ENCODE measurements at places on chromosomes 2 and 18.

DNA sequence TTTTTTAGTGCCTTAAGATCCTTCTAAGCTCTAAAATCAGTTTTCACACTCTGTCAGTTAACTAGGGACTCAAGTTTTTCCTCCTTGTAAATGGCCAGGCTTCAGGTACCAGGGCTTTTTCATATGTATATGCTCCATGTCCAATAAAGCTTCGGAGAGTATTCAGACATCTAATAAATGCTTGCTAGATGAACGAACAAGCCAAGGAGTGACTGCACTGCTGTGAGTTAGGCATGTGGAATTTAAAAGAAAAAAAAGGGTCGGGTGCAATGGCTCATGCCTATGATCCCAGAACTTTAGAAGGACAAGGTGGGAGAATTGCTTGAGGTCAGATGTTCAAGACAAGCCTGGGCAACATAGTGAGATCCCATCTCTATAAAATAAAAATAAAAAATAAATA is 81.9 kb downstream of the CDH2 start:
- no peak for DNase-seq

DNA sequence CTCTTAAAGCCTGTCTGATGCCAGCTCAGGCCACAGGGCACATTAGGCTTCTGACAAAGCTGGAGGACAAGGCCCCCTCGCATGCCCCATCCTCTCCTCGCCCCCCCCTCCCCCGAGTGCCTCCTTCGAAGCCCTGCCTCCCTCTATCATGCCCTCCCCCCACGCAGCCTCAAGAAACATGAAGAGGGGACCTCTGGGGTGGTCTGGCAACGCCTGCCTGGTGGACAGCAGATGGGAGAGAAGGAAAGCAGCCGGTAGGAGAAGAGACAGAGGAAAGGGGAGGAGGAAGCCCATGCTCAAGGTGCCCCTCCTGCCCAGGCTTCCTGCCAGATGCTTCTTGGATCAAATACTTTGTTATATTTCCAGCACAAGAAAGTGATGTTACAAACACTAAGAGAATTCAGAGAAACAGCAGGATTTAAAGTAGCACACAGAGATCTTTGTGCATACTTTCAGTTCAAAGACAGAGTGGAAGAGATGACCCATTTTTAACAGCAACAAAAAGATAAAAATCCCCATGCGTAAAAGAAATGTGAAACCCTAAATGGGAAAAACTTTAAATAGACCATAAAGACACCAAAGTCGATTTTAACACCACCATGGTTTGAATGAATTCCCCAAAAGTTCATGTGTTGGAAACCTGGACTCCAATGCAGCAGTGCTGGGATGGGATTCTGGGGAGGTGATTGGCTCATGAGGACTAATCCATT is 19.0 kb downstream of the BOK start:
- DNase-seq: no peak

DNA sequence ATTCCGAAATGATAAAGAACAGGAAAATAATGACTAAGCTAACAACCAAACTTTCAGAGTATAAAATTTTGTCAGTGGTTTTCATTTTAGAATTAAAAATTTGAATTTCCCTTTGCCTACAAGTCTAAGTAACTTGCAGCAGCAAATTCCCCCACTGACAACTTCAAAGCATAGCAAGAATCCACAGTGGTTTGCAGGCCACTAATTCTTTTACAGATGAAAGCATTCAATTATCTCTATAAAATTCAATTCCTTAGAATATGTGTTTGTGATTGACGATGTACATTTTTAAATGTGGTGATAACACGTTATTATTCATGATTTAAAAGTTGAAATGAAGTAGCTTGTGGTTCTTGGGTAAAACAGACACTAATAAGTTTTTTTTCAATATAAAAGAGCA is 100.6 kb downstream of the SMAD2 start:
- DNase-seq: no peak

DNA sequence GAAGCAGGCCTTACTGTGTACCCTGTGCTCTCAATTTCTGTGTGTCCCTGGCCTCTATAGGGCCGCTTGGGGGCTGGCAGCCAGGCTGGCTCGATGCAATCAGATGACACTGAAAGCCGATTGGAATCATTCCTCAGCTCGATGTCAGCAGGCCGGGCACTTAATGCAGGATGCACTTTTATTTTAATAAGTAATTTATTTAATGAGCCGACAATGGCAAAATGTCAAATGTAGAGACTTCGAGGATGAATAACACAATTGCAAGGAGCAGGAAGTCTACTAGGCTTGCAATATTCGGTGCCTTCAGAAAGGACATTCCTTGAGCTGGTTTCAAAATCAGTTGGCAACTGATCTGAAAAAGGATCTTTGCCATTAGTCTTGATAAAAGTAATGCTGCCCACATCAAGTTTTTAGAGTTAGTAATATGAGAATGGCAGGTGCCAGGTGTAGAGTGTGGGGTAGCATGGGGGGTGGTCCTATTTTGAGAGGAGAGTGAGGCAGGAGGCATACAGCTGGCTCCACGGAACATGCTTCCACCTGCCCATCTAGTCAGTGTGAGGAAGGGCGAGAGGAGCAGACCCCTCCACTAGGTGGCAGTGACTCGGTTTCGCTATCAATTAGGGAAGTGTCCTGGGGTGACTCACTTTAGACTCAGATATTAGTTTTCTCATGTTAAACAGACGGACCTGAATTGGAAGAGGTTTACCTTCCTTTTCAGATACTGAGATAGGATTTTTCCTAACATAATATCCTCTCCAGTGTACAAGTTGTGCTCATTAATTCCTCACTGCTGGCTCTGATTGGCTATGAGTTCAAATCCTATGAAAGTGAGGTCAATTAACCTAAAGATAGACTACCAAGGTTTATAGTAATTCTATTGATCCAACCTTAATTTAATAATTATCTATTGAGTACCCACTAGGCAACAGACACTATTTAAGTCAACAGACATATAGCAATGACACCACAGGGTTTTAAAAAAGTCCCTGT is 80.9 kb downstream of the NABP1 start:
- peak; percentile 74 for DNase-seq

DNA sequence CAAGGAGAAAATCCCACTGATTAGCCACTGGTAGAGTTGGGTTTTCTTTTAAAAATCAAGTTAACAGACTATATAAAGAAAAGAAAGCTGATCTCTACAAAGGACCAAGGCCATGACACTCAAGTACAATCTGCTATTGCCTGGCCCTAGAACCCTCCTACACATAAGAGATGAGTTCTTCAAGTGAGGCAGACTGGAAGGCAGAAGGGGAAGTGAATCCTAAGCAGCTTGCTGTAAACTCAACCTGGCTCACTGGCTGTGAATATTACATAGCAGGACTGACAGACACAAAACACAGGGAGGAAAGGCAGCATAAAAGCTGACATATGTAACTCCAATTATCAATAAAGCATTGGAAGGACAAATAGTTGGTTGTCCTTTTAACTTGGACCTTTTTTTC is 65.4 kb downstream of the TRIP12 start:
- no peak for DNase-seq

- DNase-seq: no peak
Observed at GRCh38 chr2:39549718-39550464, 112.8 kb upstream of the MAP4K3 start.

GRCh38 chr2:1656961-1657841 is 87.1 kb downstream of the PXDN start:
- no peak for DNase-seq

- DNase-seq: no peak
Observed at GRCh38 chr2:61585383-61585782, 47.2 kb upstream of the XPO1 start.

GRCh38 chr2:33225350-33225749 is 251.1 kb upstream of the RASGRP3 start:
- no peak for DNase-seq

DNA sequence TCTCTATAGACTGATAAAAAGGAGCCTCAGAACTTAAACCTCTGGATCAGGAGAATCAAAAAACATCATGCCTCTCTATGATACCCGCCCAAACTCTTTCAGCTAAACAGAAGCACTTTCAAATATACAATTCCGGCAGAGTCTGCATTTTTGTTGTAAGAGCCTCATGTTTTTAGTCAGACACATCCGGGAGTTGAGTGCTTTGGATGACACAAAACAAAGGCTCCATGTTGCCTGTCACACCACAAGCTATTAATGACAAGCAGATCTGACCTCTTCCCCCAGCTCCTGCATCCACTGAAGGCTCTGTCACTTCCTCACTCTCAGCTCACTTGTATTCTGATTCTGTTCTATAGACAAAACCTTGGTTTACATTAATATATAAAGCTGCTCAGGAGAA is 33.2 kb downstream of the SLC38A11 start:
- DNase-seq: no peak

DNA sequence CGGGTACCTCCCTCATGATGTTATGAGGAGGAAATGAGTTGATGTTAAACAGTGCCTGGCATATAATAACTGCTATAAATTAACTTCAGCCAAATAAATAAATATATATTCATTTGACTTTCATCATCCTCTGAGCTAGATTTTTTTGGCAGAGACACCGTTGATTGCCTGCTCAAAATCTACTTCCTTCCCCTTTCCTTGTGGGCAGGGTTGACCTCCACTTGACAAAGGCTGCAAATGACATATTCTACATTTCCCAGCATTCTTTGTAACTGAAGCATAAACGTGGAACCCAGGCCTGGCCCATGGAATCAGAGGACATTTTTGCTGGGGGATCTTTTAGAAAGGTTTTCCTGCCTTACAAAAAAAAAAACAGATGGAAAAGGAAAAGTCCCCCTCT is 177.8 kb downstream of the TXNL1 start:
- no peak for DNase-seq

GRCh38 chr2:127961729-127962128 is 66.1 kb downstream of the SAP130 start:
- DNase-seq: no peak

- DNase-seq: no peak
Observed at GRCh38 chr2:120693121-120693520, 42.5 kb upstream of the GLI2 start.

GRCh38 chr2:30465171-30465545 is 18.1 kb downstream of the LCLAT1 start:
- DNase-seq: no peak

- DNase-seq: no peak
Observed at GRCh38 chr2:73074110-73075069, 2.9 kb upstream of the SFXN5 start.

DNA sequence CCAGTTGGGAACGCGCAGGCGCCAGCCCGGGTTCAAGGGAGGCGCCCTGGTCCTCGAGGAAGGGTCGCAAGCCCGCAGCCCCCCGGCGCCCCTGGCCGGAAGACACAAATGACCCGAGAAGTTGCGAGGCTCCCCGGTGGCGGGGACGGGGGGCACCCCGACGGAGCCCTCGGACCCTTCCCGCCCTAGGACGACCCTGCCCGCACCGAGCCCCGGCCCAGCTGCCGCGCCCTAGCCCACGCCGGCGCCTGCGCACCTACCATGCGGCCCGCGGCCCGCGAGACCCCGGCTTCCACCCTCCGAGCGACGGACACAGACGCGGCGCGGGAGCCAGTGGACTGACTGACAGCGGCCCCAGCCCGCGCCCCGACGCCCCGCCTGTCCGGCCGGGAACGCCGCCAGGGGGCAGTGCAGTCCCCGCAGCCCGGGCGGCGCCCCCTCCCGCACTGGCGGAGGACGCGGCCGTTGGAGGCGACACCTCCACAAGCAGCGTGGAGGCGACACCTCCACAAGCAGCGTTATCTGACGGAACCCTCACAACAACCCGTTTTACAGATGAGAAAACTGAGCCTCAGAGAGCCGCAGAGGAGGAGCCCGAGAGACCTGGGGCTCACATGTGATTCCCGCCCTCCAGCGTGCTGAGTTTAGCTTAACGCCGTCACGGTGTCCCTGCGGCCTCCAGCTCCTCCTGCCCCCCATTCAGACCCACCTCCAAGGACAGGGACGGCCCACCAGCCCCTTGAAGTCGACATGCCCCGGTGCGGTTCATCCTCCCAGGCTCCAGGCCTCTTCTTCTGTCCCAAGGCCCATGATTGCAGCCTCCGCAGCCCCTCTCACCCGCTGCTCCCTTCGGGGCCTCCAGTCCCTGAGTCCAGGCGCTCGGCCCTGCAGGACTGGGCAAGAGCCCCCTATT is at the start of gene NMUR1:
NMUR1 (minus strand) TSS at position 347 of the 913 bp plus-strand sequence; CDS start at position 263, 84 bp downstream.
- peak; percentile 60 for DNase-seq

DNA sequence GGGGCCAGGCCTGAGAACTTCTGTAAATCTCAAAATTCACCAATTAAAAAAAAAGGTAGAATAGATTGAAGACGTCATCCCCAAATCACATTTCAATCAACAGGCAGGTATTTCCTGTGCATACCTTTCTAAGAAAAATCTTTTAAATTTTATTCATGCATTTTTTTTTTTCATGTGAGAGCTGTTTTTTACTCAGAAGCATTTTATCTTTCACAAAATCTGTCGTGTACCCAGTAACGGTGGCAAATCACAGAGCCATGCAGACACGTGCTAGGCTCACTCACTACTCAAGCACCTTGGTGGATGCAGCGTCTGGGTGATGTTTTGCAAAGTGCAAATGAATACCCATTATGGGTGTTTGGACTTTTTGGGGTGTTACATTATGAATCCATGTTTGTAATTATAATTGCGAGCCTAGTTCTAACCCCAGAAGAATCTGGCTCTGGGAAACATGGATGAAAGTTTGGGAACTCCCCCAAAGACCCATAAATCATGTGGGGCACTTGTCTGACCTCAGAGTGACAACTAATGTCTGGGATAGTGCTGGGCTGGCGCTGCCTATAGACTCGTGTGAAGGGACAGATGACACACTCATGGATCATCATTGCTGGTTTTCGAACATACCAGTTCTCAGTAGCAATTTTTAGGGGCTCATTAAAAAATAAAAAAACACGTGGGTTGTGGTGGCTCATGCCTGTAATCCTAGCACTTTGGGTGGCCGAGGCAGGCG is 335.2 kb downstream of the LPIN1 start:
- DNase-seq: no peak

- DNase-seq: peak; percentile 93
Observed at GRCh38 chr18:57434536-57435494, at the start of gene ONECUT2. Gene ONECUT2 (plus strand): TSS chr18:57435374. CDS start chr18:57435717, 343 bp downstream.

DNA sequence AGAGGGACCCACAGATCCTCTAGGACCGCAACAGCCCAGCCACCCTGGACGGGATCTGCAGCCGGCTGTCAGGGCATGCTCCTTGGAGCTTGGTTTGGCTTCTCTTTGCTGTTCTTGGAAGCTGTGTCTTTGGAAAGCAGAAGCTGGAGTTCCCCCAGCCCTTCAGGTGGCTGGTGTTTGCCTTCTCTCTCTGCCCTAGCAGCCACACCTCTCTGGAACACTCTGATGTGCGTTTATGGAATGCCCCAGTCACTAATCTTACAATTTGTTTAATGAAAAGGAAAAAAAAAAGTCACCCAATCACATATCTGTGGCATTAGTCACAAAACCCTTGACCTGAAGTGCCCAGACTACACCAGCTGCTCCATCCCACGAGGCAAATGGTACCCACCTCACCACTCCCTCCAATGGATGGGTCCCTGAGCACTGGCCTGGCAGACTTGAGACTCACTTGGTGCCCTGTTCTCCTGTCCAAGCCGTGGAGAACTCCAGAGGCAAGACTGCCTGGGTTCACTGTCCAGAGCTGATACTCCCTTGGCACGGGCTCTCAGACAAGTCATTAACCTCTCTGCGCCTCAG is 70.2 kb upstream of the DAPL1 start:
- peak; percentile 34 for DNase-seq

GRCh38 chr2:19380532-19380931 is 22.1 kb upstream of the OSR1 start:
- DNase-seq: peak; percentile 32
